ENCODE measurements at places on chromosomes 6 and 20.
A peak's percentile ranks its signal among the peaks of the same experiment; 100 is the strongest.

DNA sequence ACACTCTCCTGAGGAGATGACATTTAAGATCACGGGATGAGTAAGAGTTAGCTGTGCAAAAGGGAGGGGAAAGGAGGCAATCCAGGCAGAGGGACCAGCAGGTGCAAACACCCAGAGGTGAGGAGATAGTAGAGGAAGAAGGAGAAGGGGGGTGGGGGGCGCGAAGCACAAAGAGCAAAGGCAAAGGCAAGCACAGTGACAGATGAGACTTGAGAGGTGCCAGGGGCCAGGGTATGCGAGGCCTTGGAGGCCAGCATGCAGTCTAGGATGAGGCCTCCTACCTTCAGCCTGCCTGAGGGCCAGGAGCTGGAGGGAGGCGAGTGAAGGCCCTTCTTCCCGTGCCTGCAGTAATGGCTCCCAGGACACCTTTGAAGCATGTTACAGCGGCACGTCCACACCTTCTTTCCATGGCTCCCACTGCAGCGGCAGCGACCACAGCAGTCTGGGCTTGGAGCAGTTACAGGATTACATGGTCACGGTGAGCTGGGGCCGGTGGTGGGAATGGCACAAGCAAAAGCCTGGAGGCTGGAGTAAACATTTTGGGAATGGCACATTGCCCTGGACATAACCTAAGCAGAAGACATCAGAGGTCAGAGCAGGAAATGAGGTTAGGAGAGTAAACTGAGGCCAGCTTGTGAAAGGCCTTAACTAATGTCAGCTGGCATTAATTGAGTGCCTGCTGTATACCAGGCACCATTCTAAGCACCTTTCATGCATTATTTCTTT, 18.6 kb downstream of the CCM2L start:
- peak; percentile 82 for DNase-seq

GRCh38 chr6:167731731-167732422, 94.8 kb upstream of the AFDN start:
- no peak for DNase-seq

DNA sequence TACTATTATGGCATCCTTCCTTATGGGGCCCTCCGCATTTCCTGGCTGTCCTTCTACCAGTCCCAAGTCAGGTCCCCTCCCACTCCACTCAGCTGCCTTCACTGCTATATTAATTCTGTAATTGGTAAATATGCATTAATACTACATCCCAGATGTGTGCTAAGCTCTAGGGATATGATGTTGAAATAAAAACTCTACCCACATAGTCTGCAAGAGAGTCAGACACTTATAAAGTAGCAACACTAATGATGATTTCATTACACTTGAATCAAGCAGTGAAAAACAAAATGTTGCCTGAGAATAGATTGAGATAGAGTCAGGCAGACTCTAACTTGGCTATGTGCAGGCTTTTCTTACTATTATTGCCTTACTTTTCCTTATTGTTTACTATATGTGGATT, 62.4 kb downstream of the AIG1 start:
- no peak for DNase-seq

DNA sequence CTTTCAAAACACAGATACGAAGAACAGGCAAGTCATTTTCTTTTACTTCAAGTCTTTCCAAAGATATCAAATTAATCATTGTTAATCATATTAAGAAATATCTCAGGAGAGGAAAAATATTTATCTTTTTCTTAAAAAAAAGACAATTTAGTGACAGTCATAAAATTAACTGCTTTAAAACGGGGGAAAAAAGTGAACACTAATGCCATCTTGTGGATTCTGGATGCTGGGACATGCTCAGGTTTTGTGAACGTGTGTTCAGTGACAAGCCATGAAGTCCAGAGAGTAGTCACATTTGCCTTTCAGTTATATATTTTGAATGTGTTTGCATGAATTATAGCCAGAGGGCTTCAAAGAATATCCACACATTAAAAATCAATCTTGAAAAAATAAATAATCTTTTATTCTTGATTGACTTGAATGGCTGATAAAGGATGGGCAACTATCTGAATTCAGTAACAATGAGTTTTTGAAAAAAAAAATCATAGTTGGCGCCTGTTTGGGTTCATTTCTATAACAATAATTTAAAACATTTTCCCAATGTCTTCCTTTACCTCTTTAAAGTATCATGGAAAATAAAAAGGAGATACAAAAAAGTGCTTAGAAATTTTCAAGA, 74.7 kb upstream of the NOX3 start:
- DNase-seq: peak; percentile 8

DNA sequence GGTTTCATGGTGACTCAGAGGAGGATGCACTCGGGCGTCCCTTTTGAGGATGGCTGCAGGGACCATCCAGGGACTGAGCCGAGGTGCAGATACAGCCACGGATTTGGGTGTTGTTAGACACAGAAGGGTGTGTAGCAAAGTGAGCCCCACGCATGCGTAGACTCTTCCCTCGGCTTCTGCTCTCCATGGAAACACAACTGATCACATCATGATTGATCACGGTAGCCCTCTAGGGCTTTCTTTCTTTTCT, 606 bp upstream of the ULBP1 start:
- no peak for DNase-seq

GRCh38 chr6:4936681-4937041, 67.2 kb downstream of the RPP40 start:
- DNase-seq: peak; percentile 67

DNA sequence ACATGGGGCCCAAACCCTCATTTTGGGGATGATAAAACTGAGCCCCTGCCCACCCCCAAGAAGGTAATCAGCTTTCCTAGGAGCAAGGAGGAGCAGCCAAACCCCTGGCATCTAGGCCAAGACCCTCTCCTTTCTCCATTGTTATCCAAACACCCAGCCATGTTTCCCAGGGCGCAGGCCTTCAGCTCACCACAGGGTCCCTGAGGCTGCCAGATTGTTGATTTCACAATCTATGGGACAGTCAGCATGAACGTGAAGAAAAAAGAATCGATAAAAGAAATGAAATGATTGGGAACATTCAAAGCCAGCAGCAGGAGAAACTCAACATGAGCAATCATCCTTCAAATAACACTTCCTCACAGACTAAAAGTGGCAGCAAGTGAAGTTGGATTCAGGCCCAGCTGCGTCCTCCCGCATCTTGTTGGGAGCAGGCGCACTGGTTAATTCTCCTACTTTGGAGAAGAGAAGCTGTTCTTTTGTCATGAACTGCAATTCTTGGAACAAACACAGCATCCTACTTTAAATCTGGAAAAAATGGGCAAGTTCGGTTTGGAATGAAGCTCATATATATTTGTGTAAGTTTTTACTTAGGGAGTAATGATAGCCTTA, 241.8 kb upstream of the PRDM1 start:
- DNase-seq: peak; percentile 20

- no peak for DNase-seq
Observed at GRCh38 chr6:46967826-46968349, 46.1 kb upstream of the ADGRF5 start.

DNA sequence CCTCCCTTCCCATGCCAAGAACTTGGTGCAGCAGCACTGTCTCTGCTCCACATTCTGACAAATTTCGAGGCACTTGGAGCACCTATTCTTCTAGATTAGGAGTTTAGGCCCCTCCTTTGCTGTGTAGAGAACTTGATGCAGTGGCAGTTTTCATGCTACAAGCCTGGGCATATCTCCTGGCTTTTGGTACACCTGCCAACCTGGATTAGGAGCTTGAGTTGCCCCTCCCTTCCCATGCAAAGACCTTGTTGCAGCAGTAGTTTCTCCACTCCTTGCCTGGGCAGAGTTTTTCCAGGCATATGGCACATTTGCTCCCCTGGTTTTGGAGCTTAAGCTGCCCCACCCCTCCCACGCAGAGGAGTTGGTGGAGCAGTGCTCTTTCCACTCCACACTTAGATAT, 956.1 kb downstream of the EYS start:
- no peak for DNase-seq

GRCh38 chr6:7154341-7155139, 46.8 kb downstream of the RREB1 start:
- DNase-seq: no peak

DNA sequence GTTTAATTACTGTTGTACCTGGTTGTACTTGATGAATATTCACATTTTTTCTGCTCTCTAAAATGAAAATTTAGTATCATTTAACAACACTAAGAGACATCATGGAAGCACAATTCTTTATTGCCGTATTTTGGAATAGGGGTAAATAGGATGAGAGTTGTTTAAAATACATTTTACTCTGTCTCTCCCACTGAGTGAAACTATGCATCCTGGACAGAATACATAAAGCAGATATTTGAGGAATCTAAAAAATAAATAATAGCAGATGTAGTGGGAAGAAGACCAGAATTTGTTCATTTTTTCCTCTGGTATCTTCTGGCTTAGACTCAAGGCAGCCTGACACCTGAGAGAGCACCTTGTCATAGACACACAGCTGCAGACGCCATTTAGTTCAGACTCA, 119.1 kb upstream of the AHI1 start:
- no peak for DNase-seq
